ENCODE measurements at places on chromosomes 12 and 14. TPM values are rescaled to one million over a fixed set of nuclear protein-coding genes. Genes with fewer than 3 reads are reported as not detected.

DNA sequence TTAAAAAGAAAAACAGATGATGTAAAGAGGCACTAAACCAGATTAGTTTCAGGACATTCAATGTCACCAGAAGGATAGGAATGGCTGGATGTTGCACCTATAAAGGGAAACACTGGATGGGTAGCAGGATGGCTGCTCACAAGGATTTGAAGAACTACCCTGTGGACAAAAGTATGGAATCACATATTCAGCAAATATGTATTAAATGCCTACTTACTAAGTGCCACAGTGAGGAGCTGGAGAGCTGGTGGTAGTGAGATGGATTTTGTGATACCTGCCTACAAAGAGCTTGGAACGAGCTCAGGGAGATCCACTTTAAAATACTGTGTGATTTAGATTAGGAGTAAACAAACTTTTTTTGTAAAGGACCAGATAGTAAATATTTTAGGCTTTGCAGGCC, 316.2 kb downstream of the PAWR start:
- no peaks in the 10 kb centered on the region for H3K36me3 ChIP-seq
- no peak overlapping the region for H3K4me3 ChIP-seq
- H3K27me3 ChIP-seq = no peaks in the 10 kb centered on the region

- H3K27ac ChIP-seq = peak overlapping the region; percentile 79
- peak overlapping the region; percentile 79 for H3K4me3 ChIP-seq
- H3K4me1 ChIP-seq = peaks cover 27% of the 10 kb centered on the region
- H3K27me3 ChIP-seq = no peaks in the 10 kb centered on the region
Measured at GRCh38 chr14:100305324-100306100, 732 bp downstream of the SLC25A29 start.

DNA sequence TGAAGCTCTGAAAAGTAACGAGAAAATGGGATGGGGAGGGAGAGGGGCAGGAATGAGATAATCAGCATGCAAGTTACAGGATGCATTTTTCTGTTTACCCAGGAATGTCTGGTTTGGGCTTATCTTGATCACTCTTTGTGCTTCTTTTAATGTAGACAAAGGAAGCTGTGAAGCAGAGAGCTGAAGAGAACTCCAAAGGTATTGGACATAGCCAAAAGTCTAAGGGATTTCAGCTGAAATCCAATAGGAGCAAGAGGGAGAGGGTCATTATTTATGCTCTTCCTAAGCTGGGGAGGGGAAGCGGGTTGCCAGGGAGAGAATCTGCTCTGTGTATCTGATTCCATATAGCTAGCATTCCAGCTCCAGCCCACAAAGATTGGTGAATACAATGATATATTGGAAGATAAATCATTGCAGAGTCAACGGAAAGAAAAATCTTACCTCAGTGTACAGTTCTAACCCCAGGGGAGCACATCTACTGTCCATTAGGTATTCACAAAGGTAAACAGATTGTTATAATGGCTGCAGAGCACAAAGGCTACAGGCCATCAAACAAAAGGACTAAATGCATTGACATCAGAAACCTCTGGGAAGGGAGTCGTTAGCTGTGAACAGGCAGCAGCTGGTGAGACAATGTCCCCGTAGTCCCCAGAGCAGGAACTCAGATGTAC, 61.0 kb upstream of the PELI2 start:
- H3K4me3 ChIP-seq = no peak overlapping the region
- no peaks in the 10 kb centered on the region for H3K36me3 ChIP-seq
- no peaks in the 10 kb centered on the region for H3K4me1 ChIP-seq
- no peaks in the 10 kb centered on the region for H3K27me3 ChIP-seq
- H3K27ac ChIP-seq = no peak overlapping the region
- DNase-seq = no peak

DNA sequence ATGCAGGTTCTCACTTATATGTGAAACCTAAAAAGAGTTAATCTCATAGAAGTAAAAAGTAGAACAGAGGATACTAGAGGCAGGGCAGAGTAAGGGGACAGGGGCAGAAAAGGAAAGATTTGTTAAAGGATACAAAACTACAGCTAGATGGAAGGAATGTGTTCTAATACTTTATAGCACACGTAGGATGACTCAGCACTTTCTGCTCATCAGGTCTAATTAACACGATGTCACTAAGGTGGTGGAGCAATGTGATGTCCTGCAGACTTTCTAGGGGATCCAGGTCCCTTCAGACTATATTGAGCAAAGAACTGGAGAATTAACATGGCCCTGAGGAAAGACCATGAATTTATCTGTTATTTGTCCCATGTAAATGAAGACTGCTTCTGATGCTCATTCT, 80.8 kb upstream of the CMKLR1 start:
- no peaks in the 10 kb centered on the region for H3K27me3 ChIP-seq
- no peaks in the 10 kb centered on the region for H3K36me3 ChIP-seq

DNA sequence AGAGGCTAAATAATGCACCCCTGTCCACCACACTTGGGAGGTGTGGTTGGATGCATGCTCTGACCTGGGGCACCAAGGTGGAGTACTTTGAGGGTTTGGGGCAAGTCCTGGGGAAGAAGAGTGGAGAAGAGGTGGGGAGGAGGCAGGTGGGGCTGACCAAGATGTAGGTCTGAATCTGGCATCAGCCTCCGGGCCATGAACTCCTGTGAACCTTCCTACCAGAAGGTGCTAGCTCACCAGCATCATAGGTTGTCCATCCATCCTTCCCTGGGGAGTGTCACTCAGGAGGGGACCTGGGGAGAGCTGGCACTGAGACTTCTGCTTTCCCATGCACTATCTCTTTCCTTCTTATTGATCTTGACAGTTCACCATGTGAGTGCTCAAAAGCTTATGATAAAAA, 13.6 kb upstream of the EMP1 start:
- no peak overlapping the region for H3K27ac ChIP-seq
- DNase-seq = no peak
- no peak overlapping the region for H3K4me3 ChIP-seq
- H3K27me3 ChIP-seq = no peaks in the 10 kb centered on the region
- no peaks in the 10 kb centered on the region for H3K36me3 ChIP-seq
- H3K4me1 ChIP-seq = peaks cover 7% of the 10 kb centered on the region

GRCh38 chr14:21496453-21496852, 14.7 kb downstream of the METTL3 start:
- DNase-seq = peak; percentile 21
- H3K4me1 ChIP-seq = no peaks in the 10 kb centered on the region
- no peaks in the 10 kb centered on the region for H3K27me3 ChIP-seq
- H3K27ac ChIP-seq = peak overlapping the region; percentile 71
- H3K4me3 ChIP-seq = no peak overlapping the region

Gene ACVRL1
- 39.6 TPM for total RNA-seq

DNA sequence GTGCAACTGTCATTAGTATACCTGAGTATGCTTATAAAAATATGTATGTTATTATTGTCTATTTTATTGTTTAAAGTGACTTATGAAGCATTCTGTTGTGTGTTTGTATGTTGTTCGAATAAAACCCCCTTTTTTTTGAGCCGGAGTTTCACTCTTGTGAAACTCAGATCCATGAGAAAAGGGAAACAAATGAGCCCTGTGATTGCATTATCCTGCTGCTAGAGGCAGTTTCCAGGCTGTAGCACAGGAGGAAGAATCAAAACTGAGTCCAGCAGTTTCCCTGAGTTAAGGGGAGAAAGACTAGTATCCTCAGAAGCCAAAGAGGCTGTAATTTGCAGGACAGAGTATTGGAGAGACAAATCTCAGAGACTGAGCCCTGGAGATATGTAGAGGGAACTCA, 12.5 kb downstream of the SGPP1 start:
- H3K27ac ChIP-seq = no peak overlapping the region
- DNase-seq = no peak
- H3K4me3 ChIP-seq = no peak overlapping the region
- no peaks in the 10 kb centered on the region for H3K27me3 ChIP-seq

DNA sequence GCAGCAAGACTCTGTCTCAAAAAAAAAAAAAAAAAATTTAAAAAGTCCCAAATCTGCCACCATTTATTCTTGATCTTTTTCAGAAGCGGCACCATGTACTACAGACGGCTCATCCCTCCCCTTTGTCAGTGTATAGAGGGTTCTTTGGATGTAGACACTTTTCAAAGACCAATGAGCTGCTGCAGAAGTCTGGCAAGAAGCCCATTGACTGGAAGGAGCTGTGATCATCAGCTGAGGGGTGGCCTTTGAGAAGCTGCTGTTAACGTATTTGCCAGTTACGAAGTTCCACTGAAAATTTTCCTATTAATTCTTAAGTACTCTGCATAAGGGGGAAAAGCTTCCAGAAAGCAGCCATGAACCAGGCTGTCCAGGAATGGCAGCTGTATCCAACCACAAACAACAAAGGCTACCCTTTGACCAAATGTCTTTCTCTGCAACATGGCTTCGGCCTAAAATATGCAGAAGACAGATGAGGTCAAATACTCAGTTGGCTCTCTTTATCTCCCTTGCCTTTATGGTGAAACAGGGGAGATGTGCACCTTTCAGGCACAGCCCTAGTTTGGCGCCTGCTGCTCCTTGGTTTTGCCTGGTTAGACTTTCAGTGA, 6.5 kb upstream of the ACACB start:
- H3K36me3 ChIP-seq = no peaks in the 10 kb centered on the region
- no peak overlapping the region for H3K4me3 ChIP-seq
- H3K27ac ChIP-seq = peak overlapping the region; percentile 97

Gene LBHD2
- not detected for total RNA-seq

DNA sequence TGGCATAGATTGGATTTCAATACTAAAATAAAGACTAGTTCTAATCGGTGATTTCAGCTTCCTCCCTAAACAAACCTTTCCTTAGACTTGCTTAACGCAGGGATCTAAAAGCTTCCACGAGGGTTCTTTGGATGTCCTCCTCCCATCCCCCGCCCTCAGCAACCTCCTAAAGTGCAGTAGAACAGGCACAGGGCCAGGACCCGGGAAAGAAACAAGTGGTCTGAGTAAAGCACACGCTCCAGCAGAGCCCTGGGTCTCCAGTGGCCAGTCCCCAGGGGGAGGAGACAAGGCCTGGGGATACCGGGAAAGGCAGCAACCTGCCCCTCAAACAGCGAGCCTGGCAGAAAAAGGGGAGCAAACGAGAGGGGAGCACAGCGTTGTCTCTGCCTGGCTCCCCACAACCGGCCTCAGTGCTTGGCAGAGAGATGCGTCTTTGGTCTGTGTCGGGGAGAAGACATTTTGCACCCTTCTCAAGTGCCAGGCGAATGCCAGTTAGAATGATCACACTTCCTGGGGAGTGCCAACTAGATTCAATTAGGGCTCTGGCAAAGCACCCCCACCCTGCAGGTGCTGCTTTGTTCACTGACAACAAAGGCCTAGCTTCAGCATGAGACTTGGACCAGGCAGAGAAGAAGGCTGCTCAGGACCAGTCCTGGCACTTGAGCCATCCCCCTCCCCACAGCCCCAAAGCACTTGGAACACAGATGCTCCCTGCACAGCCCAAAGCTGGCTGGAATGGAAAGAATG, 17.1 kb upstream of the SLC6A12 start:
- no peak overlapping the region for H3K27ac ChIP-seq
- no peaks in the 10 kb centered on the region for H3K36me3 ChIP-seq
- no peaks in the 10 kb centered on the region for H3K27me3 ChIP-seq
- no peak for DNase-seq
- H3K4me1 ChIP-seq = peaks cover 14% of the 10 kb centered on the region
- no peak overlapping the region for H3K4me3 ChIP-seq

- DNase-seq = peak; percentile 43
- H3K4me1 ChIP-seq = peaks cover 3% of the 10 kb centered on the region
- no peaks in the 10 kb centered on the region for H3K36me3 ChIP-seq
- no peaks in the 10 kb centered on the region for H3K27me3 ChIP-seq
Measured at GRCh38 chr14:33676135-33676566, 274.7 kb downstream of the EGLN3 start.

- peaks cover 37% of the 10 kb centered on the region for H3K4me1 ChIP-seq
- no peak overlapping the region for H3K27ac ChIP-seq
- DNase-seq = no peak
- no peaks in the 10 kb centered on the region for H3K27me3 ChIP-seq
- no peaks in the 10 kb centered on the region for H3K36me3 ChIP-seq
Measured at GRCh38 chr14:90724866-90725265, 91.4 kb downstream of the TTC7B start.

- no peak overlapping the region for H3K4me3 ChIP-seq
- H3K27ac ChIP-seq = no peak overlapping the region
Measured at GRCh38 chr14:99266181-99267178, 5.5 kb downstream of the BCL11B start.

DNA sequence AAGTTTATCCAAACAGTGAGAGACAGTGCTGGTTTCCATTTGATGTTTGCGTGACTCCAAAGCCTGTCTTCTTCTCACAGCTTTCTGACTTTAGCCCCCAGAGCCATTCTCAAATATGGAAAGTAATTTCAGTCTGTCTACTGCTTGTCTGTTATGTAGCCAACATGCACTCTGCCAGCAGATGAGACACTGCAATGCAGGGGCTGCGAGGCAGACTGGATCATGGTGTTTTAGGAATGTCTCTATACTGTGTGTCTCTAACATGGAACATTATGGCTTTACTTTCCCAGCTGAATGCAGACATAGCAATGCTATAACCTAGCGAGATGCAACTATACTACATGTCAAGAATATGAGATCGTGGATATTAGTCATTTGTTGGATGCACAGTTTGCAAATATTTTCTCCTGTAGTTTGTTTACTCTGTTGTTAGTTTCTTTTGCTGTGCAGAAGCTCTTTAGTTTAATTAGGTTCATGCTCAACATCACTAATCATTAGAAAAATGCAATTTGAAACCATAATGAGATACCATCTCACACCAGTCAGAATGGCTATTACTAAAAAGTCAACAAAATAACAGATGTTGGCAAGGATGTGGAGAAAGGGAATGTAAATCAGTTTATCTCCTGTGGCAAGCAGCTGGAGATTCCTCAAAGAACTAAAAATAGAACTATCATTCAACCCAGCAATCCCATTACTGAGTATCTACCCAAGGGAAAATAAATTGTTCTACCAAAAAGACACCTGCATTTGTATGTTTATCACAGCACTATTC, 235.8 kb upstream of the TMTC1 start:
- H3K27ac ChIP-seq = no peak overlapping the region
- no peaks in the 10 kb centered on the region for H3K27me3 ChIP-seq
- no peak for DNase-seq
- no peak overlapping the region for H3K4me3 ChIP-seq
- H3K36me3 ChIP-seq = no peaks in the 10 kb centered on the region

Gene SMCO2
- total RNA-seq = not detected

DNA sequence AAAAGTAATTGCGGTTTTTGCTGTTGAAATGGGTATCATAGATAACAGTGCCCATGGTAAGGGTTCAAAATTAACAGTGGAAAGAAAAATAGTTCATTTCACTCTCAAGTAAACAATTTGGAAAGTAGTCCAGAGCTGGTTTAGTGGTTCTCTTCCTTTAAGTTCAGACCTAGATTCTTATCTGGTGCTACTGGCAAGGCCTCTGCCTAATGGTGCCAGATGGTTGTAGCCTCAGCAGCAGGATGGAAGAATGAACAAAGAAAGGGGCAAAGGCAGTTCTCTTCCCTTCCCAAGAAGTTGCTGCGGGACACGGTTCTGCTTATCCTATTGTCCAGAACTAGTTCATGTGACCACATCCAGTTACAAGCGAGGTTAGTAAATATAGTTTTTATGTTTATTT, 10.5 kb downstream of the ARG2 start:
- H3K27me3 ChIP-seq = no peaks in the 10 kb centered on the region
- no peaks in the 10 kb centered on the region for H3K4me1 ChIP-seq
- no peak overlapping the region for H3K4me3 ChIP-seq
- H3K36me3 ChIP-seq = no peaks in the 10 kb centered on the region

All from gastrocnemius medialis (tissue), 4 donors.